ENCODE measurements at places on chromosomes 4 and X.

DNA sequence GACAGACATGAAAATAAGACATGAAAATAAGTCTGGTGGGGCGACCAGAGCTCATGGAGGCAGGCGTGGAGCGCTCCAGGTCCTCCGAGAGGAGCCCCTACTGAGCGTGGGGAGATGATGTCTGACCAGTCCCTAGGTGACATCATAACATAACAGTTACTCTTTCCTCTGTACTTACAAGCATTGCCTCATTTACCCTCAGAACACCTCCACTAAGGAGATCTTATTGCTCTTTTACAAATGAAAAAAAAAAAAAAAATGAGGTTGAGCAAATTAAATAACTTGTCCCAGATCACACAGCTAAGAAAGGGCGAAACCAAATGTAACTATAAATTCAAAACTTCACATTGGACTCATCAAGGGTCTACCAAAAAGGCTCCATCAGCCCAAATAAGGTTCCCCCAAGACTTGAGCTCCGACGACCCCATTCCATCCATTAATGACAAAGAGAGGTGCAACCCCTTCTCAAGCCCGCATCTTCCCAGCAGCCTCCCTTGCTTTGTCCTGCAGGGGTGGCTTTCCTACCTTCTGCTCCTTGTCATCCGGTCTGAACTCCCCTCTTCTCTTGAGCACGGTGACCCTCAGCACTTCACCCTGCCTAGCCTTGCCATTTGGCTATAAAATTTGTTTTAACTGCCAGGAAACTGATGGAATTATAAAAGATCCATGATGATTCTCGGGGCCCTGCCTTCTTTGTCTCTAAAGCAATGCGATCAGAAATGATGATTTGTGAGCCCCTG is 246.7 kb downstream of the DHX15 start:
- no peak for DNase-seq

GRCh38 chrX:8433109-8434062 is 31.2 kb upstream of the VCX3B start:
- no peak for DNase-seq

GRCh38 chr4:142940425-142941330 is 94.6 kb upstream of the INPP4B start:
- no peak for DNase-seq

GRCh38 chrX:111778591-111778990 is 97.4 kb upstream of the TRPC5OS start:
- peak; percentile 2 for DNase-seq

GRCh38 chrX:3286196-3286945 is 60.1 kb downstream of the MXRA5 start:
- peak; percentile 82 for DNase-seq

DNA sequence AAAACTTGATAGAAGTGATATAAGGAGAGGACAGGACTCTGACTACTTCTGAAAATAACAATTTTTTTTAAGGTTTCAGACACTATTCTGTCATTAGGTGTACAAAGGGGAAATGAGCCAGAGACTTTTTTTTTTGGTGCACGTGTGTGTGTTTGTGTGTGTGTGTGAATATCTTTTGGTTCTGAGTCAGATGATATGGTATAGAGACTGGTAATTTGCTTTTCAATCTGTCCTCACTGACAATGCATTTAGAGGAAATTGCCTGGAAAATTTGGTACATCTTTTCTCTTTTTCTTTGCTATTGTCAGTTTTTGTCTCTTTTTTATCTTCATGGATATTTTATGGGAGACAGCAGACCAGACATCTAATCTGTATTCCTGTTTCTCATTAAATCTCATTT is 59.3 kb downstream of the DDIT4L start:
- DNase-seq: no peak

DNA sequence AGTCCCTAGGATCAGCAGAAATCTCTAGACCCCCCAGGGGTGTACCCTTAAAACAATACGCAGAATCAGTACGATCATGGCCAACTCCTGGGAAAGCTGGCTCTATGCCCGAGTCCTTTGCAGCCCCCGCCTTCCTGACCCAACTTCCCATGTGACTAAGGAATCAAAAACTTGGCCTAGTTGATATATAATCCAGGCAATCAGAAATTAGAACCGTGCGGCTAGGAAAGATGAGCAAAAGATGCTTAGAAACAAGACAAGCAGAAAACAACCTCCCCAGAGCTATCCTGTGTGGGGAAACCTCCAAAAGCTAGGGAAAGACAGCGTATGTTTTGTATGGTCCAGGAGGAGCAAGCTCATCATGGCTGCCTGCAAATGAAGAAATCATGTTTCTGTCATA is 110.0 kb downstream of the PPARGC1A start:
- DNase-seq: no peak

DNA sequence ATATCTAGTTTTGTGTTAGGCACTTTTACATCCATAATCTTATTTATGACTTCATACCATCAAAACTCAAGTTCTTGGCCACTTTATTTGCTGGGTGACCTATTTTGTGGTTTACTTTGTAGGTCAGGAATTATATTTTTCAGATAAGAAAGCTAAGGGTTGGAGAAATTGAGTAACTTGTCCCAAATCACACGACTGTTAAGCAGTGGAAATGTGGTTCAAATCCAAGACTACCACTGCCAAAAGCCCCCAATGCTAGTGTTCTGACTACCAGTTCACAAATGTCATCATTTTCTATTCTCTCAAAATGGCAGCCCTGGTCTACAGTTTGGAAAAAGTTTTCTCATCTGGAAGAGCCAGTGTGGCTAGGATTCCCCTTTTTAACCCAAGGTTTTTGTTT is 74.6 kb downstream of the OPHN1 start:
- DNase-seq: peak; percentile 25

DNA sequence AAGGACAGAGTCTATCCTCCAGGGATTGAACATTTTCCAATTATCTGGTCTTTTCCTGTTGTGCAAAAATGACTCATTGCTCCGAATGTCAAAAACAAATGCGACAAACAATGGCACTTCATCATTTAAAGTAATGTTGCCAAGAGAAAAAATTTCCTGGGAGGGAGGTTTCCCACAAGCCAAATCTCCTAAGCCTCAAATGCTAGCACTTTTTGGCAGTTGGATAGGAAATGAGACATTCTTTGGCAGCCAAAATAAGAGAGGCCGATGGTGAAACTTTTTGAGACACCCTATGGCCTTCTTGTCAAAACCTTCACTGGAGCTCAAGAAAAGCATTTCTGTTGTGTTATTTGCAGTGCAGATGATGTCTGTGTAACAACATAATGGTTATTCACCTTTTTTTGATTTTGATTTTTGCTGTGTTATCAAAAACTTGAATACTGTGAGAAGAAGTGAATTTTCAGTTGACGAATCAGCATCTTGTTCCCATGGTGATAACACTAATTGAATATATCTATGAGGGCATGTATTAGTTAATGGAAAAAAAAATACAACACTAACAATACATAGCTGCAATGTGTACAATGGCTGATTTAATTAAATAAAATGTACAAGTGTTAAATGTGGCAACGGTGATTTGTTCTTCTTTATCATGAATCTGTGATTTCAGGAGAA is 333.8 kb downstream of the ANK2 start:
- DNase-seq: peak; percentile 63

DNA sequence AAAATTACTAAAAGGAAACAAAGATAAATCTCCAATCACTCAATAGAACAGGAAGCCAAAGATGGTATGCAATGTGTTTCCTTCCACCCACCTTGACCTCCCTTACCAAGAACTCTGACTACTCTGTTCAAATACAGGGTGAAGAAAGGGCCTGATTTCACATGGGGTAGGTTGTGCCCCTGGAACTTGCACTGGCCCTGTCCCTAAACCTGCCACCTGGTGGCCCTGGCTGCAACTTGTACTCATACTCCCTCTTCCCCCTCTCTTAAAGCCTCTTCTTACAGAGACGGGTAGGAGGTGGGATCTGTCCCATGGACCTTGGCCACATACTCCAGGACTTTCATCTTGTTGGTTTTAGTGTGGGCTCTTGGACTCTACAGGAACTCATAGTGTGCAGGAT is 17.3 kb upstream of the TMEM185A start:
- DNase-seq: no peak

GRCh38 chr4:33714971-33715370 is 2529.3 kb downstream of the ARAP2 start:
- DNase-seq: no peak

- DNase-seq: no peak
Measured at GRCh38 chr4:7052923-7053715, 9.9 kb downstream of the TADA2B start.

DNA sequence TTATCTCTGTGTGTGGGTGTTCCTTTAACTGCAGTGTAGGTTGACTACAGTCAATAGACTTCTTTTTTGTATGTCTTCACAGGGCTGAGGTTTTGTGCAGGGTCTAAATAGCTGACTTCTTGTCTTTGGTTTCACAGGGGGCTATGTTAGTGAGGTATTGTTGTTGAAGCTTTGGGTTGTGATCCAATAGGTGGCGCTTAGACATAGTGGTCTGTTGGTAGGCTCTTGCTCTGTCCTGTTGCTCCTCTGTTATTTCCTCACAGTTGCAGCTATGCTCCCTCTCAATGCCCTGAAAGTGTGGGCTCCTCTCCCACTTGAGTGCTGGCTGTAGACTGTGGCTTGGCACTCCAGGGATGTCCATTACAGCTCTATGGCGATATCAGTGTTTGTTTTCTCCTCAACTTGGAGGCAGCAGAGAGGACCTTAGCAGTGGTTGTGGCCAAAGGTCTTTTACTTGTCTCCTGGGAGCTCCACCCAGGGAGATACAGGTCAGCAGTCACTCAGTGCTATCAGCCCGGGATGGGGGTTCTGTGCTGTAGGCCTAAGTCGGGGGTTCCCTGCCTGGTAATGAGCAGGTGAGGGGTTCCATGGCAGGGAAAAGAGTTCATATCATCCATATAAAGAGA is 14.0 kb downstream of the POF1B start:
- DNase-seq: no peak

DNA sequence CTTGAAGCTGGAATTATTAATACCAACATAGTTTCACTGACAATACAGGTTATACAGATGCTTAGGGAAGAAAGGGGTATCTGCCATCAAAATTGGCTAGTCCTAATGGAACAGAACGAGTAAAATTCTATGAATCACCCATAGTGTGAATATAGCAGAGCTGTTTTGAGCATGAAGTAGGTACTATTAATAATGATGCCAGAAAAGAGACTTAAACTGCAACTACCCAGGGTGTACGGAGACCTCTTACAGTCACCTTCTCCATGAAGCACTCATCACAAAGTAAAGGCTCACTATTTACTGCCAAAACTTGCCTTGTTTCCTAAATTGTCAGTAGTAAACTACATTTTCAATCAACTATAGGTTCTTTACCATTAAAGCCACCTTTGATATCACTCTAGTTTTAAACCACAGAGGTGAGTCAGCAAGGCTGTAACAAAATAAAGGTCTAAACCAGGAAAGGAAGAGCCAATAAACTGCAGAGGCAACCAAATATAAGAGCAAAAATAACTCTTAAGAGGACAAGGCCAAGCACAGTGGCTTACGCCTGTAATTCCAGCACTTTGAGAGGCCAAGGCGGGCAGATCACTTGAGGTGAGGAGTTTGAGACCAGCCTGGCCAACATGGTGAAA is 114.4 kb downstream of the FRYL start:
- no peak for DNase-seq

DNA sequence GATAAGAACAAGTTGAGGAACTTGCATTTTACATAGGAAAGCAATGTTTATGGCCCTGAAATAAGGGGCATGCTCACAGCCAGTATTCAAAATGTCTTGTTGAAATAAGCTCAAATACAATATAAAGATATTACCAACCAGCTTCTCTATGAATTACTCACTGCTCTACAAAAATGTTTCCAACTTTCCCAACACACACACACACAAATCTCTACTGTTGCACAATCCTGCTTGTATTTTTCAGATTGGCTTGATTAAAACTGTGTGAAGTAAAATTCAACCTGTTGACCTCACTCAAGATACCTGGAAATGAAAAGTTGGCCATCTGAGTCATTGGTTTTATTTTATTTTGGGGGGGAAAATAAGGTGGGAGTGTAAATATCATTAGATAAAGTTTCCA is 128.6 kb downstream of the CHIC2 start:
- DNase-seq: peak; percentile 84

DNA sequence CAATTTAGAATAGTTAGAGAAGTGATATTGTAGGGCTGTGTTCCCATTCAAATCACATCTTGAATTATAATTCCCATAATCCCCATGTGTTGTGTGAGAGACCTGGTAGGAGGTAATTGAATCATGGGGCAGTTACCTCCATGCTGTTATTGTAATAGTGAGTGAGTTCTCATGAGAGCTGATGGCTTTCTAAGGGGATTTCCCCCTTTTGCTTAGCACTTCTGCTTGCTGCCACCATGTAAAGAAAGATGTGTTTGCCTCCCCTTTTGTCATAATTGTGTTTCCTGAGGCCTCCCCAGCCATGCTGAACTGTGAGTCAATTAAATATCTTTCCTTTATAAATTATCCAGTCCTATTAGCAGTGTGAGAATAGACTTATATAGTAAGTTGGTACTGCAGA is 53.2 kb downstream of the LPAR4 start:
- no peak for DNase-seq

GRCh38 chrX:100083211-100083610 is 326.9 kb downstream of the PCDH19 start:
- no peak for DNase-seq

GRCh38 chrX:18468599-18468998 is 43.2 kb downstream of the CDKL5 start:
- DNase-seq: no peak

DNA sequence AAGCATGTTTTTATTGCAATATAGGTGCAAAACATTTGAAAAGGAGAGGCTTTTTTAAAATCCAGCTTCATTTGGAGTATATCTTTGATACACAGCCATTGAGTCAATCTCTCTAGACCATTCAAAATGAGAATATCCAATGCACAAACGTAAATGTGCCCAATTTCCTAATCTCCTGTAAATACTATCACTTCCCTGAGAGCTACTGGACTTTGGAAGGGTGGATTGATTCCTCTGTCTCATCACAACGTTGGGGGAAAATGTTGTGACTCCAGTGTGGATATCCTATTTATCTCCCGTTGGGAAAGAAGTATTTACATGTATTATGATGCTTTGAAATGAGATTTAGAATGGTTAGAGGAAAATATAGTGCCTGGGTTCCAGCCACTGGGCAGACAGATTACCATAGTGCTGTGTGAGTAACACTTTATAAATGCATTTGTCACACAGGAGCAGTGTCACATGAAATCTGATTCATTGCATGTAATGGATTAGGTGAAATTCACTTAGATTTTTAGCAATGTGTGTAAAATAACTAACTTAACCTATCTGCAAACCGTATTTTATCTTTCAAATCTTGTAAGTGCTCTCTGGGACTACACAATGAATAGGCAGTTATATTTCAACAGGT is 64.4 kb upstream of the VCX3A start:
- DNase-seq: no peak

GRCh38 chrX:2147928-2148327 is 352.8 kb downstream of the DHRSX start:
- DNase-seq: no peak

Data from choroid plexus epithelial cell (primary cell).